Left renal pelvis (tissue), 4 donors: ENCODE measurements at places on chromosomes 16 and 17. TPM values are rescaled to one million over a fixed set of nuclear protein-coding genes. Genes with fewer than 3 reads are reported as not detected.

Gene CCDC40
- polyA plus RNA-seq, result 6.8 TPM

- DNase-seq, result no peak
Observed at GRCh38 chr16:46883353-46883689, 841 bp upstream of the GPT2 start.

Gene WFDC1
- 2.4 TPM for polyA plus RNA-seq

- no peak for DNase-seq
Observed at GRCh38 chr17:36002631-36003030, 1.3 kb upstream of the CCL15 start.

Gene NPIPA7
- polyA plus RNA-seq, result 17.6 TPM

GRCh38 chr17:18042983-18043382, 3.8 kb downstream of the GID4 start:
- no peak for DNase-seq

DNA sequence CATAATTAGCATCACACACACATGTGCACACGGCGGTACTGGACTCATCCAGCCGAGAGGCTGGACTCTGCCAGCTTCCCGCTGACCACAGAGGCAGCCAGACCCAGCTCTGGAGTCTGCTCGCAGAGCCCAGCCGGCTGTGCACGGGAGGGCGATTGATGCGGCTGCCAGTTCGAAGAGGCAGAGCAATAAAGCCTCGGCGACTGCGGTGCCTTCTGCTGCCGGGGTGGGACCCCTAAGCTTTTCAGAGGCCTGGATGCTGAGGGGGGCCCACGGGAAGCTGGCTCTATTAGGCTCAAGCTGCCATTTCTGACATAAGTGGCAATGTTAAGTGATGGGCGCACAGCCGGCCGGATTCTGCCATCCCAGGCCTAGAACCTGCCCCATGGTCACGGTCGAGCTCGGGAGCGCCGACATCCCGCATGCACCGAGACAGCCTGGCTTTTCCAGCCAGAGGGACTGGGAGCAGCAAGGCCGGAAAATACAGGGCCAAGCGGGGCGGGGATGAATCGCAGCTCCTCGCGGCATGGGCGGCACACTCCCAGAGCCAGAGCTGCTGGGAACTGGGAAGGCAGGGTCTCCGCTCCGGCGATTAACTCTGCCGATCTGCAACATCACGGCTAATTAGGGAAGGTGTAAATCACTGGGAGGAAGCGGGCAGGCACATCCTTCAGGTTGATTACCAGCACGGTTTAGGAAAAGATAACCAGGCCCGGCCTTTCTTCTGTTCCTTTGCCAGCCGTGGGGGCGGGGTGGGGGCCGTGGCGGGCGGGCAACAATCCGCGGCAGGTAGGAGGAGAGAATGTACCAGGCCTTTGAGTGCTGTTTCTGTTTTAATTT, 57.7 kb downstream of the TBC1D16 start:
- DNase-seq, result no peak
